HepG2 (cell line): ENCODE measurements at places on chromosomes 2 and 18.

- peak; percentile 36 for DNase-seq
These were observed 61.2 kb upstream of the ATL2 start for GRCh38 chr2:38438133-38438882.

- DNase-seq: peak; percentile 75
These were observed 2.8 kb downstream of the ONECUT2 start for GRCh38 chr18:57437766-57438671.

DNA sequence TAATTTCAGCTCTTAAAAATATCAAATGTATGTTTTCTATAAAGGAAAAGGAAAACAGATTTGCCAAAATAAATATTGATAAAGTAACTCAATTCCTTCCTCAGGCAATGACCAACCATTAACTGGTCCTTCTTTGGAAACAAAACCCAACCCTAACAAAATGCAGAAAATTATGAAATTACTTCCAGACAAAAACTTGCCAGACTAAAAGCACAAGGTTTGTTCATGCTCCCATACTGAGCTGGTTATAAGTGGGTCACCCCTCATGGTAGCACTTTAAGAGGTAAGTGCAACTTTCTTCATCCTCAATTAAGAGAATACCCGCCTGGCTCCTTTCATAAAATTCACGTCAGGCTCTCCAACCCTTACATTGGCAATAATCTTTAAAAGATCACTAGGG lies 31.1 kb upstream of the TTC32 start:
- no peak for DNase-seq

DNA sequence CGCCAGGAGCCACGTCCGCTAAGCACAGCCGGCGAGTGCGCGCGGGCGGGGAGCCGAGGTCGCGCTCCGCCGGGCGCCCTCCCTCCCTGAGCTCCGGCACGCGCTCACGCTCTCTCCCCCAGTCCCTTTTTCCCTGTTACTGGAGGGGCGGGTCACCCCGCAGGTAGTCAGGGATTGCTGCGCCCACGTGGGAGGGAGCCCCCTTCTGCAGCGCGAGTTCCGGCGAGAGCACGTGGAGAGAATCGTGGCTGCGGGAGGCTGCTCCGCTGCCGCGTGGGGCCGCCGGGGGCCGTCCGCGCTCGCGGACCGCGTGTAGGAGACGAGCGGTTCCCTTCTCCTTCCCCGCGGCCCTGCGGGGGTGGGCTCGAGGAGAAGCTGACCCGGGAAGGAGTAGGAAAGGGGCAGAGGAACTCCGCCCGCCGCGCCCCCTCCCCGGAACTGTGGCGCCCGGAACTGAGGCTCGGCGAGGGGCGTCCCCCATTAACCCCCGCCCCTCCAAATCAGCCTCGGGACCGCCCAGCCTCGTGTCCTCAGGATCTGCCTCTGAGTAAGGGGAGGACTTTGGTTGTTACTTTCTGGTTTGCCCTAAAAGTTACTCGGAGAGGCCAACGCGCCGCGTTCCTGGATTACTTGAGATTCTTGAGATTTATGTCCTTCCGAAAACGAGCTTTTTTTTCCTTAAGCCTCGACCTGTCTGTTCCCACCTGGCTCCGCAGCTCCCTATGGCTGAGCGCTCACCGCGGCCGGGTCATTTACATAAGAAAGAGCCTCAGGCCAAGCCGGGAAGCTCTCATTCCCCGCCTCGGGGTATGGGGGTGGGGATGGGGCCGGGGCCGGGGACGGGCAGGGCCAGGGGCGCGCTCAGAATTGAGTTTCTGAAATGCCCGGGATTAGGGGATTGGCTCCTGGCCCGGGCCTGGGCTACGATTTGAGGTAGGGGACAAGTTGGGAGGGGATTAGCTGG lies 1.1 kb downstream of the HK2 start:
- DNase-seq: peak; percentile 55

GRCh38 chr2:19848952-19849351 lies 52.8 kb downstream of the TTC32 start:
- DNase-seq: no peak

GRCh38 chr2:178331474-178332432 lies 119.2 kb downstream of the PRKRA start:
- DNase-seq: peak; percentile 70

GRCh38 chr2:145591109-145591809 lies 1071.3 kb upstream of the ZEB2 start:
- no peak for DNase-seq

GRCh38 chr2:209581040-209581439 lies 157.2 kb downstream of the MAP2 start:
- DNase-seq: no peak

DNA sequence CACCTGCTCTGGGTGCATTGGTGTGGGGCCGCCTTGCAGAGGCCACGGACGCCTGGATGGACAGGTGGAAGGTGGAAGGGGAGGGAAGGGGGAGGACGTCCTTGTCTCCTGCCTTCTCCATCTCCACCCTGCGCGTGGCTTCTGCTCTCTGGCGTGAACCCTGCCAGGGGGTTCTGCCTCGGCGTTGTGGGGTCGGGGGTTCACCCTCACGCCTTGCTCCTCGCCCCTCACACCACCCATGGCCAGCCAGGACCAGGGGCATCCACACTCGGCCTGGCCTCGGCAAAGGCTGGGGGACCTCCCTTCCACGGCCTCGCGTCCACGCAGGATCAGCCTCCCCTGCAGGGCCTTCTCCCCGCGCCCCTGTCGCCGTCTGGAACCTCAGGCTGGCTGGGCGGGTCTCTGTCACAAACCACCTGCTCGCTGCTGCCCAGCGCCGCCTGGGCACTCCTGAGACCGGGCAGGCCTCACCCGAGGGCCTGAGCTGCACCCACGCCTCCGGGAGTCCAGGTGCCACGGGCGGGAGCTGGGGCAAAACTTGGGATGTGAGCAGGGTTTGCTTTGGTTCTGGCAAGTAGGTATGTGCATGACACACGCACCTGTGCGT lies 655.9 kb downstream of the GALR1 start:
- no peak for DNase-seq
